ENCODE measurements at places on chromosomes 2 and 18.

GRCh38 chr2:144404586-144405314, 115.2 kb downstream of the ZEB2 start:
- DNase-seq = no peak

DNA sequence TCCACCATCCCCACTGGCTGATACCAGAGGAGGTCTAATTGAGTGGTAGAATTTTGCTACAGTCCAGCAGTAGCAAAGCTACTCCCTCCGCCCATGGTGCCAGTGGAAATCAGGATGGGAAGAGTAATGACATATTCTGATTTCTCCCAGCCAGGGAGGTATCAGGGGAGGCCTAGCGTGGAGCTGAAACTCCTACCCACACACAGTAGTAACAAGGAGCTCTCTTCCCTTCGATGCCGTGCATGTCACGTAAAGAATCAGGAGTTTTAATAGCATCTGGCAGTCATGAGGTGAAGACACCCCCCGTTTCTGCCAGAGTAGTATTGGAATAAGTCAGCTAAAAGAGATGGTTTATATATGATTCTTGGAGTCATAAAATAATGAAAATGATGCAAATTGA, 786.8 kb upstream of the DDX18 start:
- DNase-seq = no peak

DNA sequence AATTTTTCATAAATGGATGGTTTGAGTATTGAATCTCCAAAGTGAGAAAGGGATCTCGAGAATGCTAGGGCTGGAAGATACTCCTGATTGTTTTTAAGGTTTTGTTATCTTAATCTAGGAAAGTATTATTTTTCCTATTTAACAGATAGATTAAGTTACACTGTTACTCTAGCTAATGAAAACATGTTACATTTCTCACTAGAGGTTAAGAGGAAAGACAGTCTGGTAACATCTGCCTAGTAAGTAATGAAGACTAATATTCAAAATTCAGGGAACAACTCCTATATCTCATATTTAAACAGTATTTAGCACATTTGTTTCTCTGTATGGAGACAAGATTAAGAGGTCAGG, 2.0 kb downstream of the GALNT3 start:
- no peak for DNase-seq

DNA sequence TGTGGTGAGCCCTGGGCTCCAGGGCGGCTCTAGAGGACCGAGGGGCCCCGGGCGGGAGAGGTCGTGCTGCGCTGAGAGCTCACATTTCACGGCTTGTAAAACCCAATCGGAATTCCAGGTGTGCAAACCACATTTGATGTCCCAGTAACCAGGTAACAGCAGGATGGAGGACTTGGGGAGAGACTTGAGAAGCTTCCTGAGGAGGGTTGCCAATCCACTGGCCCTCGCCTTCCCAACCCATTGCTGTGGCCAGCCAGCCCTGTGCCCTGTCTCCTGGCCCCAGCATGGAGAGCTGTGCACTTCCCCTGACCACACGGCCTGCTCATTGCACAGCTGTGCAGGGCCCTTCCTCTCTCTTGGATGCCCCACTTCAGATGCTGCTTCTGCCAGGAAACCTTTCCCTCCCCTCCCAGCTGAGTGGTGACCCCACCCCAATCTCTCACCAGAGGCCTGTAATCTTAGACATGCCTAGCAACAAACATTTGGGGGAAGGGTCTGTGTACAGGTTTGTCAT, 39.6 kb downstream of the ASB1 start:
- DNase-seq = no peak

DNA sequence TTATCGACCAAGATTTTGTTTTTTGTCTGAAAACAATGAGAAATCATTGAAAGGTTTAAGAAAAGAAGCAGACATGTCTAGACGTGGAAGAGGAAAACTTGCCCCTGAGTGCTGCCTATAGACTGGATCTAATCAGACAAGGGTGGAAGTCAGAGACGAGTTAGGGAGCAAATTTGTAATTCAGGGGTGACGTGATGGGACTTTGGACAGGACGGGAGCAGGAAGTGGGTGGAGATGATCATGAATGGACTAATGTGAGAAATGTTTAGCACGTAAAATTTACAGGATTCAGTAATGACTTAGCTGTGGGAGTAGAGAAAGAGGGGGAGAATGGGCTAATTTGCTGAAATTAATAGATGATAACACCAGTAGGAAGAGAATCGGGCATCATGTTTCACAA, 117.0 kb upstream of the EPHA4 start:
- DNase-seq = no peak

DNA sequence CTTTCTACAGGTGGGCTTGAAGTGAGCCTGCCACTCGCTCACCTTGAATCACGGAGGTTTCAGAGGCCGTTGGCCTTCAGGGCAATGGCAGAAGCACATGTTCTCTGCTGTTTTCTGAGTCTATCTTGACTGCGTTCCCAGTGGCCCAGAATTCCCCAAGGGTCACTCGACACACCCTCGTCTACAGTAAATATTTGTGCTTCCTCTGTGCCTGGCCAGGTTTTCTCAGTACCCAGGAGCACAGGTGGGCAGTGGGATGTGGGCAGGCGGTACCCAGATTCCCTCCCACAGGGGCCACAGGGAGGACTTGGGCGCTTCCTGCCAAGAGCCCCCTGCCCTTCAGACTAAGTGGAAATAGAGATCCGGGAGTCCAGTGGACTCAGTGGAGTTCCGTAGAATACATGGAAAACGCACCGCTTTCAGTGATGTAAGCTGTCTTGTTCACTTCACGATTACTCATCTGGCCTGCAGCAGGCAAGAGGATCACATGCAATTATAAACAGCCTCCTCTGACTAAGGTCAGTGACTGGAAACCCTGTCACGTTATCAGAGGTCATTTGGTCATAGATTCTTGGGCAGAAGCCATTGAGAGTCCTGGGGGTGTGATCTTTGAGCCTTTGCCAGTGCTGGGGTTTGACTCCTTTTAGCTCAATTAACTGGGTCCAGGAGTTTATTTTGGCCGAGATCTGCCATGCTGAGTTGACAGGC, 179.8 kb downstream of the NEDD4L start:
- DNase-seq = no peak

DNA sequence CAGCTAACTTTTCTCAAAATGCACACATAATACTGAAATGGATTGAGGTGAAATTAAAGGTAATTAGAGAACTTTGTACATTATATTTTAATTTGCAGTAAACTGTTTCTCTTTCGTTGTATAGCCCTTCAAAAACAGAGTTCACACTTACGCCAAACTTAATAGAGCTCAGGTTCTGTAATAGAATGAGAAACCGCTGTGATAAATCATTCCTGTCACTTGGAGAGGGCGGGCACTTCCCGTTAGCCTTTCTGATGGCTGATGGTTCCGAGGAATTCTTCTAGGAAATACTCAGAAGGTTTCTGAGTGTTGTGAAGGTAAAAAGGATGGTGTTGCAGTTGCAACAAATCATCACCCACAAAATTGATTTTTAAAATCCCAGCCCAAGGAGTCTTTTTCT, 155.8 kb upstream of the ALKAL2 start:
- DNase-seq = no peak

GRCh38 chr2:173511942-173512341, 157.3 kb downstream of the CDCA7 start:
- no peak for DNase-seq

DNA sequence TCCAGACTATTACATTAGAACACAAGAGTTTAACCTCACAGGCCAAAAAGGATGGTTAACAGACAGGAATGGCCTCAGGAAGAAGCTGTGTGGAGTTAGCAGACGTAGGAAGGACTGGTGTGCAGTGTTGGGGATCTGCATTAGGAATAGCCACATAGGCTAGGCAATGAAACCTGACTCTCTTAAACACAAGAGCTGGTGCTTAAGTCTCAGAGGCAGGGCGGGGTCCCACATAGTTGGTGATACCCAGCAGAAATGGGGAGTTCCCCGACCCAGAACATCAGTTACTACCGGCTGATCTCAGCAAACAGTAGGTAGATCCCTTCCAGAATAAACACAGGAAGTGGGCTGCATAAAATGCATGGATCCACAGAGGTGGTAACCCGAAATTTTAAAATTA, 64.1 kb downstream of the CCDC93 start:
- no peak for DNase-seq

- DNase-seq = no peak
Measured at GRCh38 chr2:102401865-102402264, 21.1 kb upstream of the IL18RAP start.

All from activated T-helper 1 cell treated with anti-CD3 and anti-CD28 coated beads, Interleukin-2, amount 50 U/mL, for 16 hours (primary cell).